ENCODE measurements at places on chromosomes 3 and 15. TPM values are rescaled to one million over a fixed set of nuclear protein-coding genes. Genes with fewer than 3 reads are reported as not detected.

DNA sequence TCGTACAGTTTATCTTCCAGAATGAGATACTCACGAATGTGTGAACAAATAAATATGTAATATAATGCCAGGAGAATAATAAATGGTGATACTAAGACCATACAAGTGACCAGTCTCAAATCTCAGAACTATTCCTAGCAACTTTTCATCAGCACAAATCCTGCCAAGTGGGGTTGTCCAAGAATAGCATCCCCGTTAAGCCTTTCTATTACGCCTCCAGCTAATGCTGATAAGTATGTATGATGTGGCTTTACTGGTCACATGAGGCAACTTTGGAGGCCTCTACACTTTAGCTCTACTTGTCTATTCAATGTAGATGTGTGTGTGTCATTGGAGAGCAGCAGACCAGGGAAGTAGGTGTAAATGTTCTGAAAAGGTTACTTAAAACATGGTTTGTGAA, 129.5 kb downstream of the KCNMB2 start:
- no peak for DNase-seq

GRCh38 chr15:93166675-93167074, 77.7 kb upstream of the RGMA start:
- DNase-seq = no peak

GRCh38 chr3:152359385-152360248, 90.9 kb downstream of the MBNL1 start:
- DNase-seq = no peak

GRCh38 chr3:117399311-117400078, 689.9 kb downstream of the TUSC7 start:
- no peak for DNase-seq

GRCh38 chr3:31772272-31772671, 208.8 kb downstream of the OSBPL10 start:
- no peak for DNase-seq

DNA sequence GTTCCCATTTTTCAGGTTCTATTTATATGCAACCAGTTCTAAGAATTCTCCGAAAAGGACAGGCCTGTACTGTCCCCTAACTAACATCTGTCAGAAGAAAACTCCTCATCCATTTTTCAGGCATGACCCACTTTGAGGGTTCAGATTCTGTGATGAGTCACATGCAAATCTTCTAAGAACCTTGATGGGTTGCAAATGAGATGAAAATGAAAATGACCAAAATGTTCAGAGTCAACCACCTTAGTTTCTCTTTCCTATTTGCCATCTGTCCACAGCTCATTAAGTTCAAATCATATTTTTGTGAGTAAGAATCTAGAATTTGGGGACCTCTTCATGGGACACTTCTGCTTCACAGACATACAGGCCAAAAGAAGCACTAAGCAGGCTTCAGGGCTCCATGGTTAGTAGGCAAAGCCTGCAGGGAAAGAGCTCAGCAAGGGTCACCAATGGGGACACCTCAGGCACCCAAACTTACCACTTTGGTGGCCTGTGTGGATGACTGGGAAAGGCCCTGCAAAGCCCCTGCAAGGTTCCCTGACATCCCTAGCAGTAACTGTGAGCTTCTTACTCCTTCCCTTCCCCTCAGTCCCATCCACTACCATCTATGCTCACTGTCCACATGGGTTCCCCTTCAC, 122.0 kb downstream of the WDR76 start:
- no peak for DNase-seq

The TRIM69 gene
- 34.3 TPM for total RNA-seq

The SPESP1 gene
- 1.4 TPM for total RNA-seq

The CKMT1A gene
- 8.2 TPM for total RNA-seq

The APBA2 gene
- 155 TPM for total RNA-seq

The GOLGA8G gene
- total RNA-seq = 0.09 TPM

The SLC28A1 gene
- not detected for total RNA-seq

Data from cerebellum (tissue), 4 donors.